ENCODE measurements at places on chromosomes 6 and 20. TPM values are rescaled to one million over a fixed set of nuclear protein-coding genes. Genes with fewer than 3 reads are reported as not detected.

ZNF165 gene
- total RNA-seq = 2.3 TPM

ESF1 gene
- total RNA-seq = 15.1 TPM

HAO1 gene
- not detected for total RNA-seq

- DNase-seq = no peak
Observed at GRCh38 chr6:148328876-148329555, 13.6 kb upstream of the SASH1 start.

DNA sequence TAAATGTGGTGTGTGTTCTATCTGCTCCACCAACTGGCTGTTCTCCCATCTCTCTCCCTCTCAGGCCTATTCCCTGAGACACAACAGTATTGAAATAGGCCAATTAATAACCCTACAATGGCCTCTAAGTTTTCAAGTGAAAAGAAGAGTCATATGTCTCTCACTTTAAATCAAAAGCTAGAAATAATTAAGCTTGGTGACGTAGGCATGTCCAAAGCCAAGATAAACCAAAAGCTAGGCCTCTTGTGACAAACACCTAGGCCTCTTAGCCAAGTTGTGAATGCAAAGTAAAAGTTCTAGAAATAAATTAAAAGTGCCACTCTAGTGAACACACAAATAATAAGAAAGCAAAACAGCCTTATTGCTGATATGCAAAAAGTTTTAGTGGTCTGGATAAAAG is 29.9 kb downstream of the MTCL3 start:
- no peak for DNase-seq

DNA sequence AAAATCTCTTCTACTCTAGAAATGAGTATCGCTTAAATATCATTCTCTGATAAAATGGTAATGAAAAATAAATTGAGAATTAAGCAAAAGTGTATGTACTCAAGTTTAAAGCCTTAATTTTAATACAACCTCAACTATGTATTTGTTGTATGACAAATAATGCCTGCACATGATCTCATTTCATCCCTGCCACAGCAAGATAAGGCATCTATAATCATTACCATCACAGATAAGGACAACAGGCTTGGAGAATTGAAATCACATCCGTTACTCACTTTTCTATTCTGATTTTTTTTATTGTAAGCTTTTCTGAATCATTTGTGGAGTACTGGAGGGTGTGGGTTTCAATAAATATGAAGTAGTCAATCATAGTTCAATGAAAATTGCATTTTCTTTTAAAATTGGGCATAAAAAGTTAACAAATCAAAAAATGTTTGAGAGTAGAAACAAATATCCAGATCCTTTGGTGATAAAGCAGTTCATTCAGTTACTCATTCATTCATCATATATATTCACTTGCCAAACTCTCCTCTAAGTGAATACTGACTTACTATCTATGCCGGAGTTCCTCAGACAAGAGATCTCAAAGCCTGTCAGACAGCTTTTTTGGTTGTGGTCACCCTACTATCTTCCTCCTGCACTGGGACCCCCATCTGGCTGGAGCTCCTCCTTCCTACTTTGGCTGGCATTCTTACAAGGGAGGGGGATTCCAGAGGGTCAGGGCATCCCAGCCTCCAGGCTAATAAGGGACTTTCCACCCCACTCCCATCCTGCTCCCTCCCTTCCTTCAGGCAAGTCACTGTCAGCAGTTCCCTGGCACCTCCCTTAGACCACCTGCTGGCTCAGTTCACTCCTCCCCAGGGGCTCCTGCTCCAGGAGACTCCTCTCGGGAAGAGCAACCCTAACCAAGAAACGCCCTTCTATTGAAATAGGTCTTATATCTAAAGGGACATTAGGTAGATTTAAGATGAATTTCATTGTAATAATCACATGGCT is 118.6 kb downstream of the OGFRL1 start:
- DNase-seq = no peak

DNA sequence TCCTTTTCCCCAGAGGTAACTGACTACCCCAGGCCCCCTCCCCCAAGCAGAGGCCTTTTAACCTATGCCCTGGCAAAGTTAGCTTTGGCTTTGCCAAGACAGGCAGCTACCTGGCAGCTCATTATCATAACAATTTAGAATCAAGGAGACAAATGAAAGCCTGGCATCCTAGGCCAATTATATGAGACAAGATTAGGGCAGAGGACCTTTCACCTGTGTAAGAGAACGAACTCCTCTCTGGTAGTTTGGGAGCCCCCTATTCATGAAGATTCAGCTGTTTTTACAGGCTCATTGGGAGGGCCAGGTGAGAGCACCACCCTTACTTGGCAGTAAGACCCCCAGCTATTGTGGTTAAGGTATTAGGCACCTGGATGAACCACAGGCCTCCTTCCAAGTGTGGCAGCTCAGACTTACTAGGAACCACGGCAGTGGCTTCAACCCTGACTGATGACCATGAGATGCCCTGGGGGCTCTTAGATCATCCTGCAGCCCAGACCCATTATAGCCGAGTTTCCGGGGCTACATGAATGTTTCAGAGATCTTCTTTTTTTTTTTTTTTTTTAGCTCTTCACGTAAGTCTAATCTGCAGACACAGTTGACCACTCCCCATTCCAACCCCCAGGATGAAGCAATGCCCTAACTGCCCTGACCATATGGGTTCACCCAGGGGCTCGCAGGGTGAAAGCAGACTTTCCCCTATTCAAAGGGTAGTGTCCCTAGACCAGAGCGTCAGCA is 56.2 kb downstream of the RAB44 start:
- DNase-seq = no peak

DNA sequence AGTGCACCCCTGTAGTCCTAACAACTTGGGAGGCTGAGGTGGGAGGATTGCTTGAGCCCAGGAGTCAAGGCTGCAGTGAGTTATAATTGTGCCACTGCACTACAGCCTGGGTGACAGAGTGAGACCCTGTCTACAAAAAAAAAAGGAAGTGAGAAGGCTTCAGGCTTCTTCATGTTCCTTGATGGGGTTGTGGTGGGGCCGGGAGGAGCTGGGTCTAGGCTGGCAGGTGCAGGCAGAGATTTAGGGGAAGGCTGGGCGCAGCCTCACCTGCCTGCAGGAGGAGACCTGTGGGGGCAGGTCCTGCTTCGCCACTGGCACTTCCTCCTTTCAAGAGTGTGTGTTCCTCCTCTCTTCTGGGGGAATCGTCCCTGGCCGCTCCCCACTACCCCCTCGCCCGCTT is 63.9 kb downstream of the CHMP4B start:
- DNase-seq = no peak

- no peak for DNase-seq
Observed at GRCh38 chr20:19288061-19288460, 75.6 kb downstream of the SLC24A3 start.

Measured in upper lobe of right lung (tissue), 1 donor.